ENCODE measurements at places on chromosomes 2 and 18.

- no peak for DNase-seq
Measured at GRCh38 chr2:85235281-85235680, 92.5 kb downstream of the TGOLN2 start.

GRCh38 chr18:73728657-73729056, 419.0 kb downstream of the FBXO15 start:
- DNase-seq = no peak

DNA sequence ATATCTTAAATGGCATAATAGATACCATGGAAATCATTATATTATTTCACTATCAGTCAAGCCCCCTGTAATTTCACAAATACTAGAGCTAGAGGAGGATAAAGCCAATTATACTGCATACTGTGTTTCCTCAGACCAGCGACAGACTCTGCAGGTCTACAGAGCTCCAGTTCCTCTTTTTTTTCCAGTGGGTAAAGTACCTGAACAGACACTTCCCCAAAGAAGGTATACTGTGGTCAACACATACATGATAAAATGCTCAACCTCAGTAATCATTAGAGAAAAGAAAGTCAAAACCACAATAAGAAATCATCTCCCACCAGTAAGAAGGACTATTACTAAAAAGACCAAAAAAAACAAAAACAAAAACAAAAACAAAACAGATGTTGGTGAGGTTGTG, 44.6 kb downstream of the SCN7A start:
- no peak for DNase-seq

- DNase-seq = no peak
Measured at GRCh38 chr2:5696945-5697521, 4.8 kb downstream of the SOX11 start.

GRCh38 chr2:234296991-234297390, 199.9 kb downstream of the ARL4C start:
- DNase-seq = no peak

DNA sequence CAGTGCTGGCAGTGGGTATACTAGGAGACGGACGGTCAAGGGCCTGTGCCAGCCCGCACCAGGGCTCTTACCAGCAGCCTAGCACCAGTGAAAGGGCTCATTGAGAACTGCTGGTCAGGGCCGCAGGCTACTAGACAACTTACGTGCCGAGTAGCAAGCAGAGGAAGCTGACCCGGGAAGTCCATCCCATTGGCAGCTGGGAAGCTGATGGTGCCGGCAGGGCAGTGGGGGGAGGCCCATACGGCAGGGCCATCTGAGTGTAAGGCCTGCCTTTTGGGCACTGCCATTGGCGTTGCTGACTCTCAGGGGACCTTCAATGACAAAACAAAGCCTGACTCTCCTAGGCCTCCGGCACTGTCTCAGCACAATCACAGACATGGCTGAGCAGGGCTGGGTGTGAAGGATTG, 20.6 kb downstream of the EFR3B start:
- DNase-seq = no peak

DNA sequence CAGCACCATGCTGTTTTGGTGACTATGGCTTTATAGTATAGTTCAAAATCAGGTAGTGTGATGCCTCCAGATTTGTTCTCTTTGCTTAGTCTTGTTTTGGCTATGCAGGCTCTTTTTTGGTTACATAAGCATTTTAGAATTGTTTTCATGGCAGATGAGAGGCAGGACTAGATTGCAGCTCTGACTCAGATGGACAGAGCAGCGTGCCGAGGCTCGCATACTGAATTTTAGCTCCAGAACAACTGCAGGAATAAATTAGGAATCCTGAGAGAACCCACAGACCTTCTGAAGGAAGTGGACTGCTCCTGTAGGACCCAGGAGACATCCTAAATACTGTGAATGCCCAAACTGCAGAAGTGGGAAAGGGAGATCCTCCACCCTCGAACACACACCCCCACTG, 141.6 kb downstream of the NETO1 start:
- DNase-seq = no peak

DNA sequence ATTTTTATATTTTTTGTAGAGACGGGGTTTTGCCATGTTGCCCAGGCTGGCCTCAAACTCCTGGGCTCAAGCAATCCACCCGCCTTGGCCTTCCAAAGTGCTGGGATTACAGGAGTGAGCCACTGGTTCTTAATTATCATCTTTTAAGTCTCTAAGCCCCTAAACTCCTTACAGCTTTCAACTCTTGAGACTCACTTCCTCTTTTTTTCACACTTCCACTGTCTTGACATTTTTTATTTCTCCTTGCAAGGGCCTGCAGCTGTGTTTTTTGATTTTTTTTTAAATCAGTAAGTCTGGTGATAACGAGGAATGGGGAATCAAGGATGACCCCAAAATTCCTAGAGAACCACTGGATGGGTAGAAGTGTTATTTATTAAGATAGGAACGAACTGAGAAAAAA, 8.6 kb upstream of the ABCB11 start:
- DNase-seq = no peak

DNA sequence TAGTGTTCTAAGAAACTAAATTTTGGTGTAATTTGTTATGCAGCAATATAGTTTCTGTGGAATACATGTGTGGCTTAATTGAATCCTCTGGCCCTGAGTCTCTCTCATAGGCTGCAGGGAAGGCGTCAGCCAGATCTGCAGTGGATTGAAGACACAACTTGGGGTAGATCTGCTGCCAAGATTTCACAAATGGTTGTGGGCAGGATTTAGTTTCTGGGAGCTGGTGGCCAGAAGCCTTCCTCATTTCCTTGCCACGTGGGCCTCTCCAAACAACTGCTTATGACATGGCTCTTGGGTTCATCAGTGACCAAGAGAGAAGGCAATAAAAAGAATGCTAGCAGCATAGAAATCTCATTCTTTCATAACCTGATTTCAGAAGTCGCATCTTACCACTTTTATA, 28.2 kb downstream of the CCDC102B start:
- DNase-seq = no peak

DNA sequence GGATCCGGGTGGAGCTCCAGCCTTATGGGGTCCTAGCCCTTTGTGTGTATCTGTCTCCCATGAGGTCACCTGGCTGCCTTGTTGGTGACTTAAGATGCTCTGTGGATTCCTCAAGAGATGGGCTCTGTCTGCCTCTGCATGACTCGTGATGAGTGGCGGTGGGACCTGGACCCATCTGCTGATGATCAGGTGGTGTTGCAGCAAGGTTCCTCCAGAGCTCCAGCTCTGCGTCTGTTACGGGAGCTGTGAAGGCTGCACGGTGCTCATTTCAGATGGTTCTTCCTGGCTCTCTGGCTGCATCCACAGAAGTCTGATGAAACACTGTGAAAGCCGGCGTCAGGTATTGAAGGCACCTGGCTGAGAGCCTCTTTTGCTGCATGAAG, 2.4 kb downstream of the AGAP1 start:
- DNase-seq = no peak

DNA sequence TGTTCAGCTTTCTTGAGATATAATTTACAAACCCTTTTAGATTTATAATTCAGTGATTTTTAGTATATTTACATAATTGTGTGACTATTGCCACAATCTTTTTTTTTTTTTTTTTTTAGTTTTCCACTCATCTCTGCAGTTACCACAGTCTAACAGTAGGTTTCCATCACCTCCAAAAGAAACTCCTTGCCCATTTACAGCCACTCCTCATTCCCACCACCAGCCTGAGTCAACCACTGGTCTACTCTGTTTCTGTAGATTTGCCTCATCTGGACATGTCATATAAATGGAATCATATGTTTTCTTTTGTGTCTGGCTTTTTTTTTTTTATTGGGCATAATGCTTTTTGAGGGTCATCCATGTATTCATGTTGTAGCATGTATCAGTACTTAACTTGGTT, 16.1 kb downstream of the MTX2 start:
- no peak for DNase-seq

- DNase-seq = no peak
Measured at GRCh38 chr2:216774620-216775019, 79.3 kb upstream of the IGFBP5 start.

DNA sequence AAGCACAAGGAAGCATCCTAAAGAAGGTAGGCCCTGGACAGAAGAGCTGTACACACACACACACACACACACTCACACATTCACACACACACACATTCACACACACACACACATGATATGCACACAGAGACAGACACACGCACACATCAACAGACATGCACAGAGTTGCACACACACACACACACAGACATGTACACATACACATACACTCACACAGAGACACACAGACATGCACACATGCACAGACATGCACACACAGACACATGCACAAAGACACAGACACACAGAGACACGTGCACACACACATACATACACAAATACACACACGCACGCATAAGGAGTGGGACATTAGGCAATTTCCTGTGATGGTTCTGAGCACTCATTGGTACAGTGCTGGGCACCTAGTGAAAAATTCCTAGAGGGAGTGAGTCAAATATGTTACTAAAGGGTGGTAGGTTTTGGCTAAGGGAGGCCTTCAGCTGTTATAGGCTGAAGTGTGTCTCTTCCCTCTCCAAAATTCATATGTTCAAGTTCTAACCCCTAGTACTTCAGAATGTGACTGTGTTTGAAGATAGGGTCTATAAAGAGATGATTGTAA, 26.4 kb downstream of the THNSL2 start:
- no peak for DNase-seq

DNA sequence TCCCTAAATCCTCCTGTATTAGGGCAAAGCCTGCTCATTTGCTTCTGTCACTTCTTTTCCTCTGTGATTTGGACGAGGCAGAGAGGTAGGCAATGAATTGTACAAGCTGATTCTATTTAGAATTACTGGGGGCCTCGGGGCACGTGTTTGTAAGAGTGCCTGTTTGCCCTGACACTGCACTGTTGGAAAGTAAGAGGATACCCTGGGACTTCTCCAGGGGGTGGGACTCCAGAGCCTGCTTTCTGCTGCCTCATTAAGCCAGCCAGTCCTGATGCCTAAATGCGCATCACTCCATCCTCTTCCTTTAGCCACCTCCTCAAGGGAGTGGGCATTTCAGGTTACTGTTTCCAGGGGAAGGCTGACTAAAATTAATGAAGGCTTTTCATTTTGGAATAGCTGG, 134.3 kb downstream of the TDRD15 start:
- no peak for DNase-seq

DNA sequence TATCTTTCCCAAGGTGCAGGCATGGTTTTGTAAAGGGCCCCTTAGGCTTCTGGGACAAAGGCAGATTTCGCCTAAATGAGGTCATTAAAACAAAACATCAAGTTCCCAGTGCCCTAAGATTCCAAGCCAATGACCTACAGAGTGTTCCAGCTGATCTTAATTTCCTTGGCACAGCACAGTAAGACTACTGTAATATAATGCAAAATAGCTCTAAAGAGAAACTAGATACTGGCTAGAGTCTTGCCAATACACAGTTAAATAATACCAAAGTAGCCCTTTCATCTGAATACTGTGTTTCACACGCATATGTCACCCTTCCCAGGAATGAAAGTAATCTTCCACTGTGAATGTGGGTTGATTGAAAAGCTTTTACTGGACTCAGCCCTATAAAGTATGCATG, 14.7 kb downstream of the GRB14 start:
- no peak for DNase-seq

GRCh38 chr18:44437603-44438002, 243.1 kb upstream of the SETBP1 start:
- DNase-seq = no peak
